ENCODE measurements at places on chromosomes 7 and 10.

GRCh38 chr7:27032839-27033238 lies 63.0 kb downstream of the HOXA1 start:
- DNase-seq, result no peak

DNA sequence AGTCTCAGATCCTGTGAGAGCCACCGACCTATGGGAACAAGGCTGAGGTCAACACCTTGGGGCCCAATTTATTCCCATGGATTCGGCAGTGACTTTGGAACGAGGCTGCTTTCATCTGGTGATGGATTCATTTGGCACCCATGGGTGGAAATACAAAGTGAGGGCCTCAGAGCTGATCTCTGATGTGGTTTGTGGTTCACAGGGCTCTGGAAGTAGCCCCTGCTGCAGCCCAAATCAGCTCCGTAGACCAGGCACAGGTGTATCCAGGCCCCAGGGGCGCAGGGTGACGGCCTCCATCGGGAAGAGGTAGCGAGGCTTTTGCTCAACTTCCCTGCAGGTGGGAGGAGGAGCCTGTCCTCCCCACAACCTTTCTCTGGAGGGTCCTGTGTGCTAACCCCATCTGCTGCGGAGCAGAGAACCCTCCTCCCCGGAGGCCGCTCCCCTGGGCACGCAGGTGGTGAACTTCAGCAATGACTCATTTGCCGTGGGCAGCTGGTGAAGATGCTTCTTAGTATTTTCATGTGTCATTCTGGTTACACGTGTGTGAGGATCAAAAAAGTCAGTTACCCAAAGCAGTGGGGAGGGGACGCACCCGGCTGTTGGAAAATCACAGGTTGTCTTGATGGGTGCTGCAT lies 7.5 kb upstream of the JAKMIP3 start:
- no peak for DNase-seq

GRCh38 chr10:17056781-17057428 lies 72.7 kb downstream of the CUBN start:
- no peak for DNase-seq

DNA sequence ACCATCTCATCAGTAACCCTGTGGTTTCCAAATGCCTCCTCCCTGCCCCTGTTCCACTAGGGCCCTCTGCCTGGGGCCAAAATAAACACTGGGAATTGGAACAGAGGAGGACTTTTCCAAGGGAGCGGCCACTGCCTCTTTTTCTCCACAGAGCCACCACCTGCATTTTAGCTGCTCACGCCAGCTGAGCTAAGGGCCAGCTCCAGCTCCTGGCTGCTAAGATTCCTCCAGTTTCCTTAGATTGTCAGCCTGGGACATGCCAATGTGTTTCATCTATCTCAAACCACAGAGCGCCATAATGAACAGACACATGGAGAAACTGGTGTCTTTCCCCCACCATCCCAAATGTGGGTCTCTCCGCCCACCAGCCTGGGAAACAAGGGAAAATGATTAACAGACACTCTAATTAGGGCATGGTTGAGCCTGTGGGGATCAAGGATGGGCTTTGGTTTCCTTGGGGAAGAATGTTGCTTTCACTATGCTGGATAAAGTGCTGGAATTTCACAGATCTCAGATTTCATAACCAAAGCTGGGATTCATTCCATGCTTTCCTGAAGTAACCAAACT lies 52.2 kb downstream of the ASB13 start:
- DNase-seq, result no peak

DNA sequence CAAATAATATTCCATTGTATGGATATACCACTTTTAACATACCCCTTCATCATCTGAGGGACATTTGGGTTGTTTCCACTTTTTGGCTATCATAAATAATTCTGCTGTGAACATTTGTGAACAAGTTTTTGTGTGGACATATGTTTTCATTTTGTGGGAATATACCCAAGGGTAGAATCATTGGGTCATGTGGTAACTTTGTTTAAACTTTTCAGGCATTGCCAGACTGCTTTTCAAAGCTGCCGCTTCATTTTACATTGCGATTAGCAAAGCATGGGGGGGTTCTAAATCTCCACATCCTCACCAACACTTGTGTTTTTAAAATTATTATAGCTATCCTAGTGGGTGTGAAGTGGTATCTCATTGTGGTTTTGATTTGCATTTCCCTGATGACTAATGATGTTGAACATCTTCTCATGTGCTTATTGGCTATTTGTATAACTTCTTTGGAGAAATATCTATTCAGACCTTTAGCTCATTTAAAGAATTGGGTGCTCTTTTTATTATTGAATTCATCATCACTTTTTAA lies 8.4 kb upstream of the HHEX start:
- no peak for DNase-seq

DNA sequence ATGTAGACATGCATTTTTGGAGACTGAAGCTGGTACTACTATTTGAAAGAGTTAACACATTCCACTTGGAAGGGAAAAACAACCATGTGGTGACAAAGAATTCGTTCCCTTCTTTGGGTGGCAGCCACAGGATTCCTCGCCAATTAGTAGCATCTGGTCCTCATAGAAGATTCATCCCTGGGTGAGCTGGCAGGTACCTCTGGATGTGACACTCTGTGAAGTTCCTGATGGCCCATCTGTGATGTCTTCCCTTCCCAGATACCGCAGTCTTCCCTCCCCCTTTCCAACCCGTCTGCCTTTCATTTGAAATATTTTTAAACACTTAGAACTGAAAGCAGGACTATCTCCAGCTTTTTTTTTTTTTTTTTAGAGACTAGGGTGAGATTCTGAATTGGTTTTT lies 569.5 kb downstream of the TYW1 start:
- no peak for DNase-seq

DNA sequence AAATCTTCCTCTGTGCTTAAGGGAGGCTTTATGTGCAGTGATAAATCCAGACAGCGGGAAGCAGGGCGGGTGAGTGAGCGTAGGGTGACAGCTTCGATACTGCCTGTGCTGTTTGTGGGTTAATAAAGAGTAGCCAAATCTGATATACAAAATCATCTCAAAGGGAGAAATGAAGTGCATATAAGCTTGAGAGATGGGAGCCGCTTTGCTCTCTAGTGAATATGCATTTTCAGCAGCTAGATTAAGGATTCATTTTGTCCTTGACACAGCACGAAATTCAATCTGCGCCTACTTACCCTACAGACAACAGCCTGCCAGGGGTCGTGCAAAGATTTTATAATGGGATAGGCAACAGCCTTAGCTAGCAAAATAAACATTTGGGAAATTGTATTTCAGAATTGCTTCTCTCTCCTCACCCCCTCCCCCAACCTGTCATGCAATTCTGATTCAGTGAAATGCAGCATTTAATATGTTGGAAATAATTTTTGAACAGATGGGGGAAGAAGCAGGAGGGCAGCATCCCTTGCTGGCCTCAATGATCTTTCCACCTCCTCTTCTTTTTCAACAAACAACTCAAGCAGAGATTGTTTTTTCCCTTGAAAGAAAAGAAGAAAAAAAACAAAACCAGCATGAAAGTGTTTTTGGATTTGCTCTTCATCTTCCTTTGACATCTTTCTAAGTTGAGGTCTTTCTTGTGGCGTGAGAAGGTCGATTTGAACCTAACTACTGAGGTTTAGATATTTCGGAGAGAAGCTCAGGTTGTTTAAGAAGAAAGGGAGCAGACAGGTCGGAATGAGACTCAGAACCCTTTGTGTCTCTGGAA lies 117.9 kb downstream of the AOAH start:
- DNase-seq, result no peak

DNA sequence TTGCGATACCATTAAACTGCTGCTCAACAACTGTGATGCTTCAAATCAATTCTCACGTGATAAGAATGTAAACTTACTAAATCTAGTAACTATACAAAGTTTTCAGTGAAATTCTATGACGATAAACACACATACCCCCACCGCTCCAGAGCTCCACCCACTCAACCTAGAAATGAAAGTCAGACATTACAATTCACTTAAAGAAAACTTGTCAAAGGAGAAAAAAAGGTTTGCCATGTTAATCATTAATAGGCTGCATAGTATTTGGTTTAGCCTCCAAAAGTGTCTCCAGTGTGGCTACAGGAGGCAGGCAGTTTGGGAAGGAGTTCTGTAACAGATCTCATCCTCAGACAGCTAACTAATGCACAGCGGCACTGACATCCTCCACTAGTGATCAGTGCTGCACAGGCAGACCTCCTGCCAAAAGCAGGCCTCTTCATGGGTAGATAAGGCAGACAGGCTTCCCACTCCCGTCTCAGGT lies 3.1 kb downstream of the HERPUD2 start:
- DNase-seq, result peak; percentile 54

DNA sequence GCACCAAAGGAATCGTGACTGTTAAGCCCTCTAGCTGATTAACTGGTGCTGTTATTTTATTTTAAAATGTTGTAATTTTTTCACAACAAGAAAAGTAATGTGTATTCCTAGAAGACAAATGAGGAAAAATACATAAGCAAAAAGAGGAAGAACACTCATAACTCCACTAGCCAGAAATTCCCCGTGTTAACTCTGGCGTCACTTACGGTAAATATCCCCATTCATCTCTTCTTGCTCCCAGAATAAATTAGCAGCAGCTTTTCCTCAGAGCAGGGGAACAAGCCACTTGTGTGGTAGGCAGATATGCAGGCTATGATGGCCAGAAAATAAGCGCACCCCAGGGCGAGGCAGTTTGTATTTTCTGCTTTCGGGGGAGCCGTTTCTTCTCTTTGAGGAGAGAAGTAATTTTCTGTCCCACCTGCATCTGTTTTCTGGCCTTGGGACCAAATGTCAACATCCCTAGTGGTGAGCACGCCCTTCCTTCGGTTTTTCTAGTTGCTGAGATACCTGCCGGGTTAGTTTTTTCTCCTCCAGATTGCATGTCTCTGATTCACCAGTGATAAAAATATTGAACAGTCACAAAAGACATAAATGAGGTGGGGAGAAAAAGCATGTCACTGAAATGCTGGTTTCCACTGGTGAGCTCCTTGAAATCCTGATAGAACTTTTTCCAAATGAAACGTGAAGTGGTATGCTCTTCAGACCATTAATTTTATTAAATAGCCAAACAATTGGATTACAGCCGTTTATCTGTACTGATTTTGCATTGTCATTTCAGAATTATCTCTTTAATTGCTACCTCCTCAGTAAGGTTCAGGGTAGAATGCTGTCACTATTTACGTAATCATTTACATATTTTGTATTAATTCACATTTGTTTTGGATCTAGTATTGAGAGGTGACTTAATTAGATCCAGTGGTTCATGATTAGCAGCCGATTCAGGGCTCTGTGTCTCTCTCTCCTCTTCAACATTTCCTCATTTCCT lies 268.1 kb downstream of the CAMK1D start:
- no peak for DNase-seq

- DNase-seq, result no peak
Observed at GRCh38 chr7:1608318-1608717, 38.5 kb upstream of the PSMG3 start.

DNA sequence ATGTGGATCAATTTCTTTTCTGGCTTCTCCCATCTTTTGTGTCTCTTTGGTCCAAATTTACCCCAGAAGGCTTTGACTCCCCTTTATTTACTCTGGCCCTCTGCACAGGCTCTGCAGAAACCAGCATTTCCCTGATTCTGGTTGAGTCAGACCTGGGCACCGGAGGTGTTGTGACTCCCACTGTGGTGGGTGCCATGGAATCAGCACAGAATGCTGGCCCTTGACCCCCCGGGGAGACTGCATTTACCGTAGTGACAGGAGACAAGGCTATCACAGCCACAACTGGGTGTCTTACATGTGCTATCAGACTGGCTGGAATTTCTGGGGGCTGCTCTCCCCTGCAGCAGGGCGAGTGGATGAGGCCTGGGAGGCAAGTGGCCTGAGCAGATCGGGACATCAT lies 37.6 kb downstream of the PLXDC2 start:
- DNase-seq, result no peak

DNA sequence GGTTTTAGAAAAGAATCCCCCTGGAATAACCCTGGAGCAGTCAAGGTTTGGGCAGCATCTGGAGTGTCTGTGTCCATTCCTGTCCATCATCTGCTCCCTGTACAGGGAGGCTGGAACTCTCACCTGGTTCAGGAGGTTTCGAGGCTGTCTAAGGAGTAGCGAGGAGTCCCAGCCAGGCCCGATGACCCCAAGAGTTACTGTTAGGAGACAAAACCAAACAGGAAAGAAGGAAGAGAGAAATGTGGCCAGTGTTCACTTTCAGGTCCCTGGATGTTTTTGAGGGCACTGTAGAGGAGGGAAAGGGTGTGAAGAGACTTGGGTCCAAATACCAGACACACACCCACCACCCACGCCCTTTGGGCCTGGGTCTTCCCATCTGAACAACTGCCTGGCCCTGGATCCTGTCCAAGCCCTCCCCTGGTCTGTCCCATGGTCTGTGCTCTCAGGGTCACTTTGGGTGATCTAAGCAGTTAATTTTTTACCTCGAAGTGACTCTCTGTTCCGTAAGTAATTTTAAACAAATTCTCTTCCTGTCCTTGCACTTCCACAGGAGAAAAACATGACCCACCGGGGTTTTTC lies 117.1 kb downstream of the ZMIZ1 start:
- DNase-seq, result no peak

DNA sequence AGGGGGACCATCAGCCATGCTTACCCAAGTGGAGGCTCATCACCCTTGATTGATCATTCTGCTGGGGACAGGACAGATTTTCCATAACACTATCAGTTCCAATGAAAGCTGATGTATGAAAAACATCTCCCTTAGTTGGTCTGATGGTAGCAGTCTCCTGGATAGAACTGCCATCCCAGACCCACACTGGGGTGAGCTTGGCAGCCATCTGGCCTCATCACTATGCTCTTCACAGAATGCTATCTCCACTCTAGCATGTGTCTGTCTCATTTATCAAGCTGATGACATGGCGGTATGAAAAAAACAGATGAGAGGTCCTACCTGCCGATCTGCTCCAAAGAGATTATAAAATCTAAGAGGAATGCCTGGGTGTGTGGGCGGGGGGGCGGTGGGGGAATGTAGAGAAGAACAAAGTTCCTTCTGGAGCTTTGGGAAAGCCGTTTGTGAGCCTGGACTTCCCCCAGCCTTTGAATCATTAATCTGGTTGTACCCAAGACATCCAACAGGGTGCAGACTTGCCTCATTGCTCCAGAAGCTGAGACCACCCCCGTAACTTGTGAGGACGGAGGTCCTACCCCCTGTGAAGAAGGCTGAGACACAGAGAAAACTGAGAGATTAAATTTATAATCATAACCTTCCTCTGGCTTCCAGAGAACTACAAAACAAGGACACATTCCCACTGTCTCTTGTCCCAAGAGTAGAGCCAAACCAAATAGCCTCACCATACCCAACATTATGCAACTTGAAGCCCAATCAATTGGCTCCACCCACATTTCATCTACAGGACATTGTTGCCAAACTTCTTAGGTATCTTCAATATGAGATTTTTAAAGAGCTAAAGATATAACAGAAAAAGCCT lies 340.8 kb downstream of the KCNMA1 start:
- no peak for DNase-seq

DNA sequence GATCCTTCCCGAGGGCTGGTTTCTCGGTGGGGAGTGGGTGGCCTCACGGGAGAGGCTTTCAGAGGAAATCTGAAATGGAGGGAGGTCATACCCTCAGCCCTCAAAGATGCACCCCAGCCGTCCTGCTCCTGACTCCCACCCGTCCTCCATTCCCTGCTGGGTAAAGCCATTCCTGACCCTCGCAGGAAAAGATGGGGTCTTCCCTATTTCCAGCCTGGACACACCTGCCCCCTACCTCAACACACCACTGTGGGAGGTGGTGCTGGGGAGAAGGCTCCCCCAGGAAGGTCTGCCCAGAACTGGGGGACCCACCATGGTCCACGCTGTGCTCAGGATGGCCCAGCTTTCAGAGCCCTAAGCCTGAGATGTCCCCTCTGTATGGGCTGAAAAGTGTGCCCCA lies 86.9 kb downstream of the CHST15 start:
- DNase-seq, result no peak

GRCh38 chr7:148700661-148701064 lies 2.0 kb downstream of the CUL1 start:
- no peak for DNase-seq
